ENCODE measurements at places on chromosomes 5 and 9.

- DNase-seq: peak; percentile 87
These were observed 666.4 kb upstream of the ZNF608 start for GRCh38 chr5:125412561-125413495.

GRCh38 chr5:80409367-80409966, 1.6 kb downstream of the ZFYVE16 start:
- peak; percentile 42 for DNase-seq

- DNase-seq: no peak
These were observed 60.9 kb upstream of the GDNF start for GRCh38 chr5:37900692-37901091.

DNA sequence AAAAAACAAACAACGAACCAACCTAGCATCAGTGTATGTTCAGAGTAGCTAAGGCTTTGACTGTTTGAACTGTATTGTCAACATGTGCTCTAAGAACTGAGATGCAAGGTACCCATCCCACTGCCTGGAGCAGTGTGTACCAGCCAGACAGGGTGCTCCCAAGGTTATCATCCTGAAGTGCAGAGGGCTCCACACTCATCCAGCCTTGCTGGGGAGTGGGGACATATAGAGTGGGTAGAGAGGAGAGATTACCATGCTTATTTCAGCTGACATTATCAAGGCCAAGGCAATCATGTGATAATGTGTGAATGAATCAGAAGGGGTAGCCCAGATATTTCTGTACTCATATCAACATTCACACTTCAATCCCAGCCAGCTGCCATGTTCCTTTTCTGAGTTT, 68.7 kb upstream of the ZNF622 start:
- DNase-seq: no peak

- no peak for DNase-seq
These were observed 125.4 kb downstream of the C5orf15 start for GRCh38 chr5:133842846-133843611.

GRCh38 chr5:153373130-153373498, 117.4 kb upstream of the GRIA1 start:
- DNase-seq: no peak

DNA sequence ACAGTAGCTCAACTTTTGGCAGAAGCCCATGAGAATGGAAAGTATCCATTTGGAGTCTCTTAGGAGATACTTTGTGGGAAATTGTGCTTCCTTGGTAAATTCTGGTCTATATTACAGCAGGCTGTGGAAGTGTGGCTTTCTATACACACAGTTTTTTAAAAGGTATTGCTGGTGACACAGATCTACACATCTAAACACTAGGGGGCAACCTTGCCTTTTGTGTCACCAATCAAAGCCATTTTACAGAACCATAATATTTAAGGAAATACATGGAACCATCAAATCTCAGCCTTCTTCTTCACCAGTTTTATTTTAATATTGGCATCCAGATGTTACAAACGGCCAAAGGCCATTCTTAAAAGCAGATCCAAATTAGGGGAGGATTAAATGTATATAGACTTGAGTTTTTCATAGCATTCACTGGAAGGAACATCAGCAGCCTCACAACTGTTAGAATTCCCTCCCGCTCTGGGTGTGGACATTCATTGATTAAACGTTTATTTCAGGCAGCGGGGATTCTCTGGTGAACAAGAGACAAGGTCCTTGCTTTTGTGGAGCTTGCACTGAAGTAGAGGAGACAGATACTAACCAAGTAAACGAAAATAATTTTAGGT, 132.4 kb upstream of the EPB41L4A start:
- peak; percentile 64 for DNase-seq

- no peak for DNase-seq
These were observed 74.4 kb upstream of the KIF2A start for GRCh38 chr5:62231576-62231975.

GRCh38 chr5:125549322-125549911, 803.0 kb upstream of the ZNF608 start:
- DNase-seq: peak; percentile 87
